ENCODE measurements at places on chromosomes 5 and 9. TPM values are rescaled to one million over a fixed set of nuclear protein-coding genes. Genes with fewer than 3 reads are reported as not detected.

Gene SVEP1
- 5.0 TPM for total RNA-seq

Gene WNT8A
- not detected for total RNA-seq

Gene ZFP2
- 1.2 TPM for total RNA-seq

Gene CCIN
- total RNA-seq, result 1.2 TPM

Gene FAXDC2
- total RNA-seq, result 17.8 TPM

Gene FGF1
- 1.8 TPM for total RNA-seq

Gene MEIKIN
- total RNA-seq, result not detected

Gene CAPSL
- not detected for total RNA-seq

Gene CHSY3
- total RNA-seq, result 12.8 TPM

Gene CER1
- total RNA-seq, result not detected

Gene ELL2
- 25.7 TPM for total RNA-seq

Gene DMRT3
- total RNA-seq, result not detected

Gene LCP2
- not detected for total RNA-seq

Gene LHX3
- not detected for total RNA-seq

Gene CBY3
- not detected for total RNA-seq

GRCh38 chr5:122967625-122968024 is 68.9 kb downstream of the PPIC start:
- DNase-seq, result peak; percentile 58

GRCh38 chr5:85428426-85428934 is 1043.8 kb upstream of the EDIL3 start:
- no peak for DNase-seq

DNA sequence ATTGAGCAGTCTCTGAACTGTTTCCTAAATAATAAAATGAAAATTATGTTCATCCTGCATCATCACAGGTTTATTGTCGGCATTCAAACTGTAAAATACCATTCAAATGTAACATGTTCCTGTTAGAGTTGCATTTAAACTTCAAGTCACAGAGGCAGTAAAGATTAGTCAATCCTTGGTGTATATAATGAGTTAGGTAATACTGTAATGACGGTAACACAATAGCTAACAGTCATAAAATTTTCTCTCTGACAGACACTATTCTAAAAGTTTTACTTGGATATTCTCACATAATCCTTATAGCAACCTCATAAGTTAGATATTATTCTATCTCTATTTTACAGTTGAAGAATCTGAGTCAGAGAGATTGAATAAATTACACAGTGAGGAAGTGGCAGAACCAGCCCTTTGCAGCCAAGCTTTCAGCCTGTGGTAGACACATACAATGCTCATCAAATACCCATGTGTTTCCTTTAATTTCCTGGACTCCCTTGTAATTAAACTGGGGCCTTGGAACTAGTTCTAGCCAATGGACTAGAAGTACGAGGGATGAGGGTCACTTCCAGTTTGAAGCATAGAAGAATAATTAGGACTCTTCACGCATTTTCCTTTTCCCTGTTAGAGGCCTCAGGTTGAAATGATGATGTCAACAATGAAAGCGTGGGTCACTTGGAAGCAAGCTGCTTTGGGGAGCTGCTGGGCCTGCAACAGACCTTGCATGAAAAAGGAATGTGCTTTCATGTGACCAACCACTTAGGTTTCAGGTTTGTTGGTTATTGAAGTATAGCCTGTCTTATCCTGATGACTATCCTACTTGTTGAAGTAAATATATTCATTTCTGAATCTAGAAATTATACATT is 12.3 kb upstream of the CAST start:
- no peak for DNase-seq

DNA sequence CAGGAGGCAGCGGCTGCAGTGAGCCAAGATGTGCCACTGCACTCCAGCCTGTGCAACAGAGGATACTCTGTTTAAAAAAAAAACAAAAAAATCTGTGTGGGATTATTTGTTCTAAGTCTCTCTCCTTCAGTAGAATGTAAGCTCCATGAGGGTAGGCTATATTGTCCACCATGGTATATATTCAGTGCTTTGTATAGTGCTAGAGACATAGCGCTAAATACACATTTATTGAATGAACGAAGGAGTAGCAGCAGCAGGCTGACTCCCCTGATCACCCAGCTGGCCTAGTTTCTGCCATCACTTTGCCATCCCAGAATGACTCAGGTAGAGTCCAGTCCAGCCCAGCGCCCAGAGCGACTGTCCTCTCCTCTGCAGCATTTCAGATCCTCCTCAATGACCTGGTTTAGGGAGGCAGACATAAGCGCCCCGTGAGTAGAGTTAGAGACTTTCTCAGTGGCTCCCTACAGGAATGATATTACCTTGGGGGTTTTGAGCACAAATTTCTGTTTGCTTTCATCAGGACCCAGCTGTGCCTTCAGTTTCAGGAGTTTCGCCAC is 716 bp downstream of the HARS1 start:
- peak; percentile 5 for DNase-seq

DNA sequence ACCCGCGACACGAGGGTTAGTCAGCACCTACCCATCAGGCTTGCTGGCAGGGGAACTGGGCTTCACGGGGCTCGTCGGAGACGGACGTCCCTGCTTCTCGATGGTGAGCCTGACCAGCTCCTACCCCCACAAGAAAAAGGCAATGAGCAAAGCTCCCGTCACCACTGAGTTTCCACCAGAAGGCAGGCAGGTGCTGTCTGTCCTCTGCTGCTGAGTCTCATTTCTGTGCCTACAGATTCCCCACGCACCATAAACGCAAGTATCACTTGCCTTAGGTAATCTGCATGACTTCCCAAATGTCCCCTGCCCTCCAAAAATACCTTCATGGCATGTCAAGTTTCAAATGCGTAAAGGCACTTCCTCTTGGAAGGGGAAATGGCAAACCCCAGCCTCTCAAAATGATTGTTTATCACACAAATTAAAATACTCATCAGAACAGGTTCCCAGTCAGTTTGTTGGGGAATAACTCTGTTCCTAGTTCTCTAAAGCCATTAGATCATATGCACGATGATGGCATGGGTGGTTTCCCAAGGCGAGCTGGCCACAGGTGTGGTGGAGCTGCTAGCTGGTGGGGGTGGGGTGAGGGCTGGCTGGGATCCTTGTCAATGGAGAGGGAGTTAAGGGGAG is 85.0 kb downstream of the PRRT1B start:
- peak; percentile 56 for DNase-seq

DNA sequence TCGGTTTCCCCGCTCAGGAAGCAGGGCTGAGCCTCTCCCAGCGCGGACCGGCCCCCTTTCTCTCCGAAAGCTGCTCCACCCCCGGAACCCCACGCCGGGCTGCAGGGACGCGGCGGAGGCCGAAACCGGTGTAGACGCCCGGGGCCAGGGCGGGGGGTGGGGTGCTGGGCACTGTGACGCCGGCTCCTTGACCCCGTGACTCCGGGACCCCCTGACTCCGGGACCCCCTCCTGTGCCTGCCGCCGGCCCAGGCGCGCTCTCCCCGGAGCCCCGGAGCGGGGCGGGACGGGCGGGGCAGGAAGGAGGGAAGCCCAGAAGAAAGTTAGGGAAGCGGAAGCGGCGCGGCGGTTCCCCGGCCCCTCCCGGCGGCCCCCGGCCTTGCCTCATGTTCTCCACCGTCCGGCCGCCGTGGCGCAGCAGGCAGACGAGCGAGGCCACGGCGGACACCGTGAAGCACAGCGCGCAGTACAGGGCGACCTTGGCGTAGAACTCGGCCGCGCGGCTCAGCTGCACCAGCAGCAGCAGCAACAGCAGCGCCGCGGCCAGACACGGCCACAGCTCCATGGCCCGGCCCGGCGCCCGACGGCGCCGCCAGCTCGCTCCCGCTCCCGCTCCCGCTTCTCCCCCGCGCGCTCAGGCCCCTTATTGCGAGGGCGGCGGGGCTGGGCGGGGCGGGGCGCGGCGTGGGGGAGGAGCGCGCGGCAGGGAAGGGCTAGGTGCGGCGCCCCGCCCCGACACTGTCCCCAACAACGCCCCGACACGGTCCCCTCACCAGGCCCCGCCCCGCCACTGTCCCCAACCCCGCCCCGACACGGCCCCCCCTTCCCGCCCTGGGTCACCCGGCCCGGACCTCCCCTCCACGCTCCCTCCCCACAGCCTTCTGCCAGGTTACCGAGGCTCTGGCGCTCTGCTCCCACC is at the start of gene AGPAT2:
AGPAT2 (minus strand) TSS at position 664 of the 918 bp plus-strand sequence; CDS start at position 564, 100 bp downstream.
- DNase-seq, result peak; percentile 56

DNA sequence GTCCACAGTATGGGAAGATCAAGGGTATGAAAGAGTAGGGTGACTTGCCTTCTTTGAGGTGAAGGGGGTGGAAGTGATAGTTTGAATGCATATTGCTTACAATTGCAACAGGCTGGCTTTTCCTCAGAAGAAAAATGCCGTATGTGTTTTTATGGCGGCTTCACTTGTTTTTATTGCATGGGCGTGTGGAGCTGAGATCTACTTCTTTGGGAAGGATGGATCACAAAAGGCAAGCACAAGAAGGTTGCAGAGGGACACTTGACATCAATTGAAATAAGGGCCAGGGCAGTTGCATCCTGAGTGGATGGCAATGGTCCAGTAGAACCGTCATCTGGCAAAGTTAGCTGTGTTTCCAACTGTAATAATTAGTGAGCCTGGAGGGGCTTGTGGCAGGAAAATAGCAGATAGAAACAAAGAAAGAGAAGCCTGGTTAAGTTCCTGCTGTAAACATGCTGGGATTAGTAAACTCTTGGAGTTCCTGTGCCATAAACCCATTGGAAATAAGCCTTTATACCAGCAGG is 138.4 kb downstream of the NTRK2 start:
- no peak for DNase-seq

DNA sequence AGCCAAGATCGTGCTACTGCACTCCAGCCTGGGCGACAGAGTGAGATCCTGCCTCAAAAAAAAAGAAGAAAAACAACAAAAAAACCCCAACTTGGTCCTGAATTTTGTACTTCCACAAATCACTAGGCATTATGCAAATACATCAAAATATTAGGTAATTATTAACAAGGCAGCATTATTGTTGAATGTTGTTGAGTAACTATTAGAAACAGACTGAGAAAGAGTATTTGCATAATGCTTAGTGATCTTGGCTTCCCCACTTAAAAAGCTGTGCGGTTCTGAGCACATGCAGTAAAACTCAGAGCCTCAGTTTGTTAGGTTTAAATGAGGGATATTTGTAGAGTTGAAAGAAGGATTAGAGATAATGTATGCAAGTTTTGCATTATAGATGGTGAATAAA is 64.2 kb downstream of the SCAMP1 start:
- no peak for DNase-seq

DNA sequence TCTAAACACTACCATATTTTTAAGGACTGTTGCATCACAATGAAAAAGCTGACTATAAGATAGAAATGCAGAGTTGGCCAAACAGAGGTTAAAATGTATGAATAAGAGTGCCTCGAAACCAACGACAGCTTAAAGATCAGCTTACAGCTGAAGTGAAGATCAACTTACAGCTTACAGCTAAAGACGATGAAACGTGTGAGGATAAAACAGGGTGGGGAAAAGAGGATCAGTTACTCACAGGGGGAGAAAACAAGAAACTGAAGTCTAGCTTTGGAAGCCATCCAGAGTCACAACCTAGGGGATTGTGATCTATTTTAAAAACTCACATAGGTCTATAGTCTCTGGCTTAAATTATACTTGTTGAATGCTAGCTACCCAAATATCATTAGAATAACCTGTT is 220.0 kb downstream of the SNCAIP start:
- DNase-seq, result no peak

GRCh38 chr9:27369591-27369990 is 72.6 kb upstream of the EQTN start:
- no peak for DNase-seq

- no peak for DNase-seq
Observed at GRCh38 chr5:119339965-119340364, 15.9 kb upstream of the TNFAIP8 start.

DNA sequence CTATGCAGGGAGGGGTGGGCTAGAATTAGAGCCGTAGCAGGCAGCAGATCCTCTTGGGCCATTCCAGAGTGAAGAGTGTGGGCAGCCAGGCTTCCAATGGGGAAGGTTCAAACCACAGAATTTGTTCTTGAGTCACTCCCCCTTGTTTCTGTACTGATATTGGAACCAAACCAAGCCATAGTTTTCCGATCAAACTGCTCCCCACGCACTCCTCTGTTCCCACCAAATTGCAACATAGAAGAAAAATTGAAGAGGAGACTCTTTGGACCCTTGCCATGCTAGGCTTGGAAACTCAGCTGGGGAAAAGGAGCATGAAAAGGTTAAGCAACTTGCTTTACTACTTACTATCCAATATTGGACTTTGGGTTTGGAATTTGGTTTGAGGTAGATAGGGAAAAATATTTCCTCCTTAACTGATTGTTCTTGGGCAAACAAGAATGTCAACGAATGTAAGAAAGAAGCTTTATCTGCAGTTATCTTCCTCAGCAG is 165.8 kb upstream of the NR3C1 start:
- no peak for DNase-seq

- no peak for DNase-seq
Observed at GRCh38 chr5:98391921-98392625, 381.4 kb upstream of the RGMB start.

DNA sequence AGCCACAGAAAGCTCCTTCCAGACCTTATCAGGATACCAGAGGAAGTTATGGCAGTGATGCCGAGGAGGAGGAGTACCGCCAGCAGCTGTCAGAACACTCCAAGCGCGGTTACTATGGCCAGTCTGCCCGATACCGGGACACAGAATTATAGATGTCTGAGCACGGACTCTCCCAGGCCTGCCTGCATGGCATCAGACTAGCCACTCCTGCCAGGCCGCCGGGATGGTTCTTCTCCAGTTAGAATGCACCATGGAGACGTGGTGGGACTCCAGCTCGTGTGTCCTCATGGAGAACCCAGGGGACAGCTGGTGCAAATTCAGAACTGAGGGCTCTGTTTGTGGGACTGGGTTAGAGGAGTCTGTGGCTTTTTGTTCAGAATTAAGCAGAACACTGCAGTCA is 70.8 kb upstream of the ENTREP1 start:
- DNase-seq, result peak; percentile 65

- no peak for DNase-seq
Observed at GRCh38 chr9:94973451-94973941, 247.0 kb downstream of the AOPEP start.

GRCh38 chr9:117029341-117029740 is 342.2 kb downstream of the TRIM32 start:
- peak; percentile 78 for DNase-seq

DNA sequence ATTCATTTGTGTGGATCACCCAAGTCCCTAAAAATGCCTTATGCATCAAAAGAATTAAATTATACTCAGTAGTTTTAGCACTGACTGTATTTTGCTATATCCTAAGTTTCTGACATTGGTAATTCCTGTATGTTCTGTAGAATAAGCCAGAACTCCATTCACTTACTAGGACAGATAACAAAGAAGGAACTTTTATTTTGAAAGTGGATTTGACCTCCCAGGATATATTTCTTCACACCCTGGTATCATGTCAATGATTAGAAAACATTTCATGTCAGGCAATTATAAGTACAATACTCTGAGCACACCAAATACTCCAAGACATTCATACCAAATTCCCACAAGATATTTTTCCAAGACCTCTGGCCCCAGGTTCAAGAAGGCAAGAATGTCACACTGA is 28.7 kb upstream of the MYOT start:
- peak; percentile 34 for DNase-seq

DNA sequence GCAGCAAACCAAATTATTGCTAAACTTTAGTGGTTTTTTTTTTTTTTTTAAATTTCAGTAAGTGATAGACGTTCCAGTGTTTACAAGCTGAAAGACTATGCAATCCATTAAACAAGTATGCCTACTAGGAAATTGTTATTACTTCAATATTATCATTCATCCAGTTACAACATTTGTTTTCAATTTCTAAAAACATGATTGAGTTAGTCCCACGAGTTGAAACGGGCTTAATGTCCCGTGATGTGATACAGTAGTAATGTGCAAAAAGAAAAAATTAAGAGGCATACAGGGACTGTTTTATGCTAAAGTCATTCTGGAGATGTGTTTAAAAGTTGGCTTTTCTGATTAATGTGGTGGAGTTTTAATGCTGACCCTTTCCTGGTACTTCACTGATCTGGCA is 550.3 kb upstream of the DMAC1 start:
- DNase-seq, result no peak

- DNase-seq, result no peak
Observed at GRCh38 chr5:177604116-177604521, 4.2 kb downstream of the B4GALT7 start.
